ENCODE measurements at places on chromosomes 16 and 17.

DNA sequence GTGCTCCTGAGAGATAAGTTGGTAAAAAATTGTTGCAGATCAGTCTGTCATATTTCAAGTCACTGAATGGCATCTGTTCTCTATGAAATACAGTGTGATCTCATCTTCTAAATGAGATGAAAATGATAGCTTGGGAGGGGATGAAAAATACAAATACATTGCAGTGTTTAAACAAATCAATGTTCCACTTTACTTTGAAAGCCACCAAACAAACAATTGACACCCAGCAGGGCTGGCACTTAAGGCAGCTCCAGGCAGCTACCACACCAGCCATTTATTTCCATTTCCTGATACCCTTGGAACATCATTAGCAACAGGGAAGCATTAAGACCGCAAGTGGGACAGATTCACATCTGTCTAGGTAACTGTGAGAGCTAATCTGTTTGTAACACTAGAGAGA is 827.6 kb upstream of the KIF2B start:
- H3K27me3 ChIP-seq: no peaks in the 10 kb centered on the region
- DNase-seq: no peak
- no peak overlapping the region for H3K27ac ChIP-seq
- H3K4me3 ChIP-seq: no peak overlapping the region
- H3K36me3 ChIP-seq: no peaks in the 10 kb centered on the region
- H3K4me1 ChIP-seq: no peaks in the 10 kb centered on the region

GRCh38 chr16:82936941-82937551 is 310.3 kb downstream of the CDH13 start:
- no peak overlapping the region for H3K27ac ChIP-seq
- DNase-seq: no peak
- H3K4me1 ChIP-seq: no peaks in the 10 kb centered on the region
- H3K4me3 ChIP-seq: no peak overlapping the region
- H3K27me3 ChIP-seq: no peaks in the 10 kb centered on the region

DNA sequence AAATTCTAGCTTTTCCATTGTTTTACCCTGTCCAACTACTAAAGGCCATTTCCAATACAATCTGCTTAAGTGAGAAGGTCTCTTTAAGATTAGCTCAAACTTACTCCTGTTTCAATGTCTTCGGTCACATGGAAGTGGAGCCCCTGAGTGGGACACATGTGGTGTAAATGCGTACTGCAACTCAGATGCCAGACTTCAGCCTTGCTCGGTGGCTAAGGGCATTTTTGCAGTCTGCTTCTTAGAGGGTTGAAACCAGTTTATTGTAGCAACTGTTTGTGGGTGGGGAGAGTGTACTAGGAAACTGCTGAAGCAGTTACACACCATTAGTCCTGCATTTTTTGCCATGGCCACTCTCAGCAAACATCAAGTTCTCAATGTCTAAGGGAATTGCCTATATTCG is 140.6 kb downstream of the PARN start:
- H3K27me3 ChIP-seq: no peaks in the 10 kb centered on the region
- no peaks in the 10 kb centered on the region for H3K36me3 ChIP-seq
- no peak for DNase-seq
- peaks cover 5% of the 10 kb centered on the region for H3K4me1 ChIP-seq

GRCh38 chr16:64841071-64841470 is 280.8 kb downstream of the CDH11 start:
- H3K36me3 ChIP-seq: no peaks in the 10 kb centered on the region
- no peaks in the 10 kb centered on the region for H3K27me3 ChIP-seq
- no peak for DNase-seq

DNA sequence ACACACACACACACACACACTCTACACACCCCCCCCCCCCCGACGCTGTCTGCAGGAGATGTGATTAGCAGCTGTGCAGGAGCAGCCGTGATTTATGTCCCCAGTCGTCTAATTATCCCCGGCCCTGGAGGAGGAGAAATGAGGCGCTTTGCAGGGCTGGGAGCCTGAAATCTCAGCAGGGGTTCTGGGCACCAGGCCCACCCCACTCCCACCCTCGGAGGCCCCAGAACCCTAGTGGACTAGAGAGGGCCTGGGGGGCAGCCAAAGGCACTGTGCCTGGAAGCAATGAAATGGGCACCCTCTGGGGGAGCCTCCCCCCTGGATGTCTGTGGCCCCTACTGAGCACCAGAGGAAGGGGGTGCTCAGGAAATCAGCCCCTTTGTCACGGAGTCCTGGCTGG is 134.2 kb upstream of the CIBAR2 start:
- H3K27me3 ChIP-seq: no peaks in the 10 kb centered on the region
- no peaks in the 10 kb centered on the region for H3K4me1 ChIP-seq

DNA sequence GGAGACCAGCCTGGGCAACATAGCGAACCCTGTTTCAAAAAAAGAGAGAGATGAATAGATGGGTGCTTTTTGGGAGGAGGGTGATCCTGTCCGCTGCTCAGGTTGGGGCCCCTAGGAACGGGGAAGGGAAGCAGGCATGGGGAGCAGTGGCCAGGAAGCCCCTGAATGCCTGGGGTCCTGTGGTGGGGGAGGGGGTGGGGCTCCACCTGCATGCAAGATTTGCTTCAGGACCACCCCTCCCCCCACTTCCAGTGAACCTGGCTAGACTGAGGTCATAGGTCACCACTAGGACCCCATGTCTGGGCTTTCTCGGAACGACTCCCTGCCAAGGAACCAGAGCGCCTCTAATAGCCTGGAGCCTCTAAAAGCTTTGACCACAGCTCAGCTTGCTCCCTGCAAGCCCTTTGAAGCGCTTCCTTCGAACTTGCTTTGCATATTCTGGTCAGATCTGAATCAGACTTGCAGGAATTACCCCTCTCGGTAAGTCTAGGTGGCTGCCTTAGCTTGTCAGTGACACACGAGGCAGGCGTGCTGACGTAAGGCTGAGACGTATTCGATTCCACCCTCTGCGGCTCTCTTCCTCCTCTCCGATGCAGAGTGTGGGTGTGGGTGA is 3.7 kb downstream of the SOCS3 start:
- H3K4me1 ChIP-seq: peaks cover 59% of the 10 kb centered on the region
- peaks cover 5% of the 10 kb centered on the region for H3K27me3 ChIP-seq
- no peak for DNase-seq

DNA sequence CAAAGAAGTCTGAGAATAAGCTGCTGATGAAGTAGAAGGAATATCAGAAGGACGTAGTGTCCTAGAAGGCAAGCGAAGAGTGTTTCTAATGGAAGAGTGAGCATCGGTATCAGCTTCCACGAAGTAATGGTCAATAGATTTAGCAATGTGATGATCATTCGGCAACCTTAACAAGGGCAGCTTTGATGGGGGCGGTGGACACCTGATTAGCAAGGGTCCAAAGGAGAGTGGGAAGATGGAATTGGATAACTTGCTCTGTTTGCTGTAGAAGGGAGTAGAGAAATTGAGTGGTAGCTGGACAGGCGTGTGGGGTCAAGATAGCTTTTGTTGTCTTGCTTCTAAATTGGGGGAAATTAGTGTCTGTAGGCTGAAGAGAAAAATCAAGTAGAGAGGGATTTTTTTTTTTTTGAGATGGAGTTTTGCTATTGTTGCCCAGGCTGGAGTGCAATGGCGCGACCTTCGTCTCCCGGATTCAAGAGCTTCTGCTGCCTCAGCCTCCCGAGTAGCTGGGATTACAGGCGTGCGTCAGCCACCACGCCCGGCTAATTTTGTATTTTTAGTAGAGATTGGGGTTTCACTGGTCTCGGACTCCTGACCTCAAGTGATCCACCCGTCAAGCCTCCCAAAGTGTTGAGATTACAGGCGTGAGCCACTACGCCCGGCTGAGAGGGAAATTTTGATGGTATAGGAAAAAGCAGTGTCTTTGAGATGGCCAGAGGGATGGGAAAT is 13.9 kb upstream of the HES7 start:
- H3K4me3 ChIP-seq: peak overlapping the region; percentile 26
- H3K27me3 ChIP-seq: no peaks in the 10 kb centered on the region
- H3K4me1 ChIP-seq: no peaks in the 10 kb centered on the region
- peak overlapping the region; percentile 97 for H3K27ac ChIP-seq
- peaks cover 32% of the 10 kb centered on the region for H3K36me3 ChIP-seq

GRCh38 chr17:17453088-17453487 is 23.7 kb upstream of the MED9 start:
- peaks cover 4% of the 10 kb centered on the region for H3K27me3 ChIP-seq
- no peak overlapping the region for H3K27ac ChIP-seq
- H3K4me1 ChIP-seq: no peaks in the 10 kb centered on the region

DNA sequence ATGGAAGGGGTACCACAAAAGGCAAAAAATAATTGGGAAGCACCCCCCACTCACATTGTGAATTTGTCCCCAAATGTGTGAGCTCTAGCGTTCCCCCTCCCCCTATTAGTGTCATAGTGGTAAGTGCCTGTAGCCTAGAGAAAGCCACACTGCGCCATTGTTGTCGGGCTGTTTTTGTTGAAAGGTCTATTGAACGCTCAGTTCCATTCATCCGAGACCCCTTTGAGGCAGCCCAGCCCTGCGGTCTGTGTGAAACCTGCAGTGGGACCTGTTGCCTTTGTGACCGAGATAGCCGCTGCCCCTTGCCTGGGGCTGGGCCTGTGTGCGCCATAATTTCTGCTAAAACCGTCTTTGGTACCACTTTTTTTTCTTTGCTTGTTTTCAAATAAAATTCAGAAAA is 3.0 kb downstream of the JPT2 start:
- peaks cover 9% of the 10 kb centered on the region for H3K4me1 ChIP-seq
- no peak overlapping the region for H3K4me3 ChIP-seq
- DNase-seq: no peak
- H3K27ac ChIP-seq: no peak overlapping the region

DNA sequence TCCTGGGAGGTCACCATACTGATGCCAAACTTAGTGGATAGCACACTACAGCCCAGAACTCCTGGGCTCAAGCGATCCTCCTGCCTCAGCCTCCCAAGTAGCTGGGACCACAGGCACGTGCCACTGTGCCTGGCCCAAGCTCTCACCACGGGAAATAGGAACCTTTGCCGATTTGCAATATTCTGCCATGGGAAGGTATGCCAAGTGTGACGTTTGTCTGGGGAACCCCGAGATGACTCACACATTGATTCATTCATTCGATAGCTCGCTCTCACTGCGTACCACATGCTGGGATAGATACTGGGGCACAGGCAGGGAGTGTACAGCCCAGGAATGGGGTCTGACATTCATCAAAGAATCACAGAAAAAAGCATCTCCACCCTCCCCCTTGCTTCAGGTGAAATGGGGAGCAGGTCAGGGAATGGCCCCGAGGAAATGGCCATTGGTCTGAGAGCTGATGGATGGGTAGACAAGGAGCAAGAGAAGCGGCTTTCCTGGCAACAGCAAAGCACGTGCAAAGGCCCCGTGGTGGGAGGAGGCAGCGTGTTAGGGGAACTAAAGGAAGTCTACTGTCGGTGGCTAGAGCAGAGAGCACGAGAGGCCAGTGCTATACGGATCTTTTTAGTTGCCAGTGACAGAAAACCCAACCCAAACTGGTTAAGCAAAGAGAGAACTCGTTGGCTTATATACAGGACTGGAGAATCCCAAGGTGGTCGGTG is 44.1 kb downstream of the DNAH17 start:
- DNase-seq: no peak
- no peaks in the 10 kb centered on the region for H3K4me1 ChIP-seq
- no peak overlapping the region for H3K27ac ChIP-seq

GRCh38 chr17:81666092-81666341 is 388 bp downstream of the OXLD1 start:
- peaks cover 46% of the 10 kb centered on the region for H3K36me3 ChIP-seq
- DNase-seq: no peak
- peak overlapping the region; percentile 67 for H3K27ac ChIP-seq
- H3K27me3 ChIP-seq: no peaks in the 10 kb centered on the region

DNA sequence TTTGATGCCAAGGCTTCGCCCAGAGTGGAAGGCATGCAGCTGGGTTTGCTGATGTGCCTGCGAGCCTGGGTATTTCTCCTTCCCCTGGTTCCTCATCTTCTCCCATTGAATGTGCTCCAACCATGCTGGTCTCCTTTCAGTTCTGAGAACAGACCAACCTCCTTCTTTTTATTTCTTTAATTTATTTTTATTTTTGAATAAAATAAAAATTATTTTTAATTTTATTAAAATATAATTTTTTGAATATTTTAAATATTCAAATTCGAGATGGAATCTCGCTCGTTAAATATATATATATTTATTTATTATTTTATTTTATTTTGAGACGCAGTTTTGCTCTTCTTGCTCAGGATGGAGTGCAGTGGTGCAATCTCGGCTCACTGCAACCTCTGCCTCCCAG is 30.2 kb upstream of the GPRC5B start:
- H3K27me3 ChIP-seq: no peaks in the 10 kb centered on the region
- no peaks in the 10 kb centered on the region for H3K4me1 ChIP-seq
- no peaks in the 10 kb centered on the region for H3K36me3 ChIP-seq
- no peak for DNase-seq

DNA sequence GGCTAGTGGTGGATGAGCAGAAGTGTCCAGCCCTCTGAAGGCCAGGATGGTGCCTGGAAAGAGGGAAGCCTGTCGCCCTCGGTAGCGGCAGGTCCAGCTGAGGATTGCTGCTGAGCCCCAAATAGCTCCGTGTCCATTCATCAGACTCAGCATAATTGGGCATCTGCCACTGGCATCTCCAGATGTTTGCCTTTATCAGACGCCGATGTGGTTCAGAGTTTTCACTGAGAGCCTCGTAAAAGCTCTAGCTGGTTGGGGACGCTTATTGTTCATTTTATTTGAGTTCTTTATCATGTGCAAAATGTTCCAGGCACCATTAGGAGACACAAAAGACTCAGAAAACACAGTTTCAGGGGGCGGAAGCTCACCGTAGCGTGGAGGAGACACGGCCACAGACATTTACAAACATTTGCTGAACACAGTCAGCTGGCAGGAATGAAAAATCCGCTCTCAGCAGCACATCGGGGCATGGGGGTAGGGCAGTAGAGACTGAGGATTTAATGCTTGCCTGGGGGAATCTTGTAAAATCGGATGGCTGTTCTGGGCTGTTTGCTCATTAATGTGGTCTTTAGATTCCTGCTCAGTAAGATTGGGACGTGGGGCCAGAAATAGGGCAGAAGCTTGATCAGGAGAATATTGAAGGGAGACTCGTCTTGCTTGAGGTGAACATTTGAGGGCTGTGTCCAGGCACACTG is 41.7 kb downstream of the SMPD3 start:
- no peak overlapping the region for H3K27ac ChIP-seq
- no peaks in the 10 kb centered on the region for H3K36me3 ChIP-seq
- H3K4me3 ChIP-seq: no peak overlapping the region
- H3K27me3 ChIP-seq: no peaks in the 10 kb centered on the region

All from small intestine (tissue), 16 donors.